ENCODE measurements at places on chromosomes 7 and 10.
A peak's percentile ranks its signal among the peaks of the same experiment; 100 is the strongest.

DNA sequence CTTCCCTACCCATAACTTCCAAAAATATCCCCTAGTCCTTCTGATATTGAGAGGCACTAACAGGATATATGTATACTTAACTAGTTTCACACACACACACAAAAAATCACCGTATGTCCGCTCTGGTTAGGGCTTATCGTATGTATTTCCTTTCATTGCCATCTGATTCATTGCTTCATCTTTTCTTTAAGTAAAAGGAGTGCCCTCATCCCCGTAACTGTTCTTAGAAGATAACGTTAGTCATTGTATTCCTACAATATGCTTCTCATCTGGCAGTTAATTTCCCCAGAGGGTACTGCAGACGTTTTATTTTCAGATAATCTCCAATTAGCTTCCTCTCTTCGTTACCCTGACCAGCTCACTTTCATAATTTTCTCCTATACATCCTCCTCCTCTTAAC lies 37.3 kb downstream of the NRCAM start:
- DNase-seq, result no peak

DNA sequence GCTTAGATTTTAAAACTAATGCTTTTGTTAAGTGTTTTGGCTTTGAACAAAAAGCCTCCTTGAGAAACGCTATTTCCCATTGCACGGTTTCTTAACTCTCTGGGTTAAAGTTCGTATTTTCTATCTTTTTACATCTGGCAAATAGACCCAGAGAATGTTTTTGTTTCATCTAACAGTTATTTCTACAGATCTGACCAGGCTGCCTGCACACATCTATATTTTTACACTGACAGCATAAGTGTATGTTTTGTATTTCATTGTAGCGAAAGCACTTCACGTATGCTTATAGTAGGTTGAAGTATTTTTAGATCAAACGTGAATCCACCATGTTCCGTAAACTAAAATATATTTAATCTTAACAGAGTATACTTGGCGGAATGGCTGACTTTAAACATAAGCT lies 477.3 kb downstream of the SDK1 start:
- DNase-seq, result no peak

DNA sequence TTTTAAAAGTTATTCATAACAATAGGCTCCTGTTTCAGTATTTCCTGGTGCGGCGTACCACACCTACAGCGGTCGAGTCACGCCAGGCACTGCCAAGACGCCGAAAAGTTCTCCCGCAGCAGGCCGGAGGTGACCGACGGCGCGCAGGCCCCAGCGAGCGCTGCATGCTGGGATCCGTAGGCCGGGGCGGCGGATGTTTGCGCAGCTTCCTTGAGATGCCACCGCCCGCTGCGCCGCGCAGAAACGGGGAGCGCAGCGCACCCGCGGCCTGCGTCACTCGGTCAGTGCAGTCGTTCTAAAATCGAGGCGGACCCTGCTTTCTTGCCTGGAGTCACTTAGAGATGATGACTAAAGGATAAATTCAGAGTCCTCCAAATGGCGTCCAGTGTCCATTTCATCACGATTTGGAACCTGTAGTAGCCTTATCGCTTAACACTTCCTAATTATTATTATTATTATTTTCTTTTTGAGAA lies 1.3 kb upstream of the KIF11 start:
- DNase-seq, result peak; percentile 94

DNA sequence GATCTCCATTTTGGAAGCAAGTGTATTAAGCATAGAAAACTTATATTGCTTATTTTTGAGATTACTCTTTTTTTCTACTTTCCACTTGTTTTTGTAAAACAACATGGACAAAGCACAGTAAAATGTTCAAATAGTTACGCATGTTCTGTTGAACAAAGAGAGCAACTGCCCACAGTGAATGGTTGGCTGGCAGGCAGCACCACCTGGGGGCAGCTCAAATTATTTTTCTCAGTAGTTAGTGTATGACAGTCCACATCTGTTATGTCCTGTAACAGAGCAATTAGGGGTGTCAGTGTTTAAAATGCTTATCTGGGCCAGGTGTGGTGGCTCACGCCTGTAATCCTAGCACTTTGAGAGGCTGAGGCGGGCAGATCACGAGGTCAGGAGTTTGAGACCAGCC lies 46.1 kb upstream of the CACUL1 start:
- no peak for DNase-seq

DNA sequence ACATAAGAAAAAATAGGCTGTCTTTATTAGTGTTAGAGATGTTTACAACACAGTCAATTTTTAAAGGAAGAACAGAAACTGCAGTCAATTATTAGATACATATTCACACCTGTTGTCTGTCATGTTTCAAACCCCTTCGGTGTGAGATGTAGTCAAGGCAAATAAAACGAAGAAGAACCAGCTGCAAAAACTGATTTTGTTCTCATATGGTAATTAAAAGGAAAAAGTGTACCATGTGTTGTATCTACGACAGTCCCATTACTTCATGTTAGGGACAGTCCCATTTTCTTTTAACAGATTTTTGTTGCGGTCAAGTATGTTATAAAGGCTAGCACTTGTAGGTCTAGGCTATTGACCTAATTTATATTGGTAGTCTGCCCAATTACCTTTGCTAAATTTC lies 149.4 kb downstream of the LRRN3 start:
- DNase-seq, result no peak

- DNase-seq, result no peak
Observed at GRCh38 chr10:14698111-14698828, 76.4 kb downstream of the FAM107B start.

GRCh38 chr7:130383187-130383980 lies 3.1 kb downstream of the CPA1 start:
- DNase-seq, result peak; percentile 44

DNA sequence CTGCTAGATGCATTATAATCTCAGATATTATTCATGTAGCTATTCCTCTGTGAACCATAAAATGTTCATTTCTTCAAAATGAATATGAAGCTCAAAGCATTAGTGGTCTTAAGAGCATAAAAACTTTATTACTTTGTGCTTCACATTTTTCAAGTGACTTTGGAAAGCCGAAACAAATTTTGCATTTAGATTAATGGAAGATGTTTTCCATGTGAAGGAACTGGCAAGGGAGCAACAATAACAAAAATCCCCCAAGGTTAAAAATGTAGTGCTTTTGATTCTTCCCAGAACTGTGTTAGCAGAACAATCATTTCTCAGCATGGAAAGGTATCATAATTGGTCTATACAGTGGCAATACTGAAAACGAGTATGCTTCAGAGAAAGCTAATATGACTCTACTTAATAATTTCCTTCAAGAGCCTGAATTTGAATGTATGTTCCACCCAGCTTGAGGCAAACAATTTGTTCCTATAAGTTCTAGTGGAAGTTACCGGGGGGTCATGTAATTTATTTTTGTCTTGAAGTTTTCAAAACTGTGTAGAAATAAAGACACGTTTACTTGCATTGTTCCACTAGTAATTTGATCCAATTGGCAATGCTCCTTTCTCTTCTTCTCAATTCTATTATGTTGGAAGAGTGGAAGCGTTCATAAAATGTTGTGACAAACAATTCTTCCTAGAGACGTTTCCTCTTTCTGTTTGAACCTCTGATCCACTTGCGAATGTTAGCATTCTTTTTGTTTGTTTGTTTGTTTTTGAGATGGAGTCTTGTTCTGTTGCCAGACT lies 665.4 kb downstream of the AUTS2 start:
- DNase-seq, result no peak

DNA sequence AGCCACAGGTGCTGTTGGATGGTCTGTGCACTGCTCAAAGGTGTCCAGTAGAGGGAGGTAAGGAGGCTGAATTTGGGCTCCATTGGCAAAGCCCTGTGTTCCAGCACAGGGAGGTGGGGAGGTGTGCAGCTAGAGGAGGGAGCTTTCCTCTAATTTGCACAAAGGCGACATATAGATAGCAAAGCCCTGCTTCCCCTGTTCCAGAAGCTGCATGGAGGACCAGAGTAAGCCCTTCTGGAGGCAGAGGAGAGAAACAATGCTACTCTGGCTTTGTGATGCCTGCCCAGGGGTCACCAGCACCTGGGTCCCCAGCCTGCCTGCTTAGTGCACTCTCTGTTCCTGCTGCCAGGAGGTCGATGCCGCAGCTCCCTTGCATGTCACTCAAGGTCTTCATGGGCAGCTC lies 3.4 kb upstream of the ARHGAP22 start:
- peak; percentile 61 for DNase-seq

GRCh38 chr7:86765931-86766330 lies 122.2 kb downstream of the GRM3 start:
- DNase-seq, result no peak

- DNase-seq, result no peak
Observed at GRCh38 chr10:3728563-3728962, 56.4 kb downstream of the KLF6 start.

DNA sequence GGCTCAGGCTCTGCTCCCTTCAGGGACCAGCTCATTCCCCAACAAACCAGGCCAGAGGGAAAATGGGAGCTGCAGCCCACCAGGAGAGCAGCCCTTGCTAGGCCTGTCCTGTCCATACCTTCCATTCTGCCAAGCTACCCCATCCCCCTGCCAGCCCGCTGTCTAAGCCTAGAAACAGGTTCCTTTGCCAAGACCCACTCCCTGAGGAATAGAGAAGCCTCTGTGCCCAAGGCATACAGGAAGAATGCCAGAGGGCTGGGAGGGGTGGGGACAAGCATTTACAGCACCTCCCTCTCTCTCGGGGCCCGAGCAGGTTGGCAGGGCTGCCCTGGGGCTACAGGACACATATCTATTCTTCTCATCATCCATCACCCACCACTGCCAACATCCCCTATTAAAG lies 178.3 kb downstream of the GRID1 start:
- DNase-seq, result no peak

DNA sequence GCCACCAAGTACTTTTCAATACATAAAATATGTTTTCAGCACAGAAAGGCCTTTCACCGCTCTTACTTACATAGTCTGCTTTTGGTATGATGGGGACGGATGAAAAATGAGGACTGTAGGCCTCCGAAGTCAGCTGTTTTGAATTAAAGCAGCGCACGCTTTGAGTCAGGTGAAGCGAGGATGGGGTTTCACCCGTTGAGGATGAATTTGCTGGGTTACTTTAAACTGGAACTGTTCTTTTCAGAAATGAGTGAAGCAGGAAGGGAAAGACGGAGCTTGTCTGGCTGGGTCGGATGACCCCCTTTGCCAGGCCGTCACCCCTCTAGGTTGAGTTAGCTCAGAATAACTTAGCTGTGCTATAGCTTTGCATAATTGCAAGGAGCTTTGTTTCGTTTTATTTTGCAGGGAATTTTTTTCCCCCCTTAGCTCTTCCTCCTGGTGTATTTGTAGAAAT lies 40.0 kb downstream of the CUX1 start:
- DNase-seq, result no peak

DNA sequence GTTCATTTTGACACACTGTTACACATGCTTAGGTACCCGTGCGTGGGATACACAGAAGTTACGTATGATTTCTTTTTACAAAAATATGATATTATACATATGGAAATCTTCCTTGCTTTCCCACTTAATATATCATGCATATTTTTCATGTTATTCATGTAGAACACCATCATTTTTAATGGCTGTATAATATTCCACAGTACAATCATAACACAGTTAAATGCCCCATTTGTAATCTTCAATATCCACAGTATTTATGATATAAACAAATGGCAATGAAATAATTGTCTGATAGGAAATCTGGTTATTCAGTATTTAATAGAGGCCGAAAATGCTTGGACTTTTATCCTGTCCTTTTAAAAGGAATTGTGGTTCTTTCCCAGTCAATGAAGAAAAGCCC lies 23.2 kb downstream of the VIPR2 start:
- no peak for DNase-seq

DNA sequence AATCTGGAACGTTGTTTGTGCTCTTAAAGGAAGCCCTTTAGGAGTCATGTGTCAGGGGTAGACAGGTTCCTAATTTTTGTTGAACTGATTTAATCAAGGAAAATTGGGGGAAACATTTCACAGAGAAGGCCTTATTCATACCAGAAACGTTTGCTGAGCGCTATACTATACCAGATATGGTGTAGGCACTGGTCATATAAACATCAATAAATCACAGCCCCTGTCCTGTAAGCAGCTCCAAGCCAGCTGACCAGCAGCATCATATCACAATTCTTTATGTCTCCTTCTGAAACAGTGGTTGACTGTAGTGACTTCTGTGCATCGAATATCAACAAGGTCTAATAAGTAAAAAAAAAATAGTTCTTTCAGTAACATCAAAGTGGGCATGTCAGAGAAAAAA lies 1.1 kb downstream of the TMEM178B start:
- DNase-seq, result no peak

DNA sequence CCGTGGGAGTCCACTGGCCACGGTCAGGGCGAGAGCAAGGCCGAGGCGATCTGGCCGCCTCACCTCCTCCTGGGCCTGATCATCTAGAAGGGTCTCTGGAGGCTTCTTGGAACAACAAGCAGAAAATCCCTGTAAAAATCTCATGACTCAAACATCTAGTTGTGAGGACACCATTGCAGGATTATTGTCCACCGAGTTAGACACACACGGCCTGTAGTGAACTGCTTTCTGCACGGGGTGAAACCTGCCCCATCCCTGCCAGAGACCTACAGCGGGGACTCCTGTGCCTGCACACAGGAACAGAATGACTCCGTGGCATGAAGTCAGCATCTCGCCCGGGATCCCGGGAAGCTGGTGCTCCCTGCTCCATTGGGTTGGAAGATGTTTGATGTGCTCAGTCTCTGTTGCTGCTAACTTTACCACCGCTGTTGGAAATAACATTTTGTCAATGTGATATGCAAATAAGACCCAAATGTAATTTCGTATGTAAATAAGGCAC lies 267.0 kb upstream of the TCERG1L start:
- peak; percentile 24 for DNase-seq

DNA sequence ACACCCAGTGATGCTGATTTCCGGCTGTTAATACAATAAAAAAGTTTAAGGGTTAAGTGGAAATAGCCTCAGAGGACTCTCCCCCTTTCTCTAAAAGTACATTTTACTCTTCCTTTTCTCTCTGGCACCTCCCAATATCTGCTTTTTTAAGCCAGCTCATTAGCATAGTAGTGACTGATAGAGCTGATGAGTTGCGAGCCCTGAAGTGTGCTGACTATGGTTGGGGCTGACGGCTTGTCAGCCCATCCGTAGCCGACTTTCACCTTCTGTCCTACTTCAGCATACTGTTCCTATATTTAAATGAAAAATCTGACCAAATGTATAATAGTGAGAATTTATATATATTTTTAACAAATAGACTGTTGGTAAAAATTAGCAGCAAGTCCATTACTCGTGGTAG lies 80.0 kb downstream of the SHH start:
- DNase-seq, result no peak

Measured in activated CD8-positive, alpha-beta memory T cell treated with anti-CD3 and anti-CD28 coated beads for 24 hours (primary cell).